Calu3 (cell line): ENCODE measurements at places on chromosomes 1 and 21.

DNA sequence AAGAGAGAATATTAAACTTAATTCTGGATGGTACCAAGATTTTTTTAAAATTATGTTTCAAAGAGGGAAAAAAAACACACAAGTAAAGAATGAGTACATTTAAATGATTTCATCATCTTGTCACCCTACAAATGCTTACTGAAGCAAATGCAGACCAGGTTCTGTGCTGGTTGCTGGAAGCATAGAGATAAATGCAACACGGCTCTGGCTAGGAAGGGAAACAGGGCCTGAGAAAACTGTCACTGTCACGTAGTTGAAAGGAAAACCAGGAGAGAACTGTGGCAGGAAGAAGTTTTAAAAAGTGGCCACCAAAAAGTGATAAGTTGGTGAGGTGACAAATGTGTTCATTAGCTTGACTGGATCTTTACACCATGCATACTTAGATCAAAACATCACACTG, 336.9 kb upstream of the NFIA start:
- no peak for DNase-seq

DNA sequence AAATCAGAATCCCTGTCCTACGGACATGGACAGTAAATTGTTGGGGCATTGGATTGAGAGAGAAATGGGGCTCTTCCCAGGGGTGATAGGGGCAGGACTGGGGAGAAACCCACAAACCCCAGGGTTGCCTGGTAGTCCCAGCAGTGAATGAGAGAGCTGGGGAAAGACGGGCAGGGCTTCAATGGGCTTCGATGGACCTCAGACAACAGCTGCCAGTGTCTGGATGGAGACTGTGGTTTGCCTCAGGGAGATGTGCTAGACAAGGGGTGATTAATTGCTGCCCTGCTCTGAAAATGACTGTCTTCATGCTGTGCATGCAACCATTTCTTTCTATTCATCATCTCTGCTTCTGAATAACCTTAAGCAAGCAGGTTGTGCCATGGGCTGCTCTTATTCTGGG, 7.4 kb downstream of the GPR25 start:
- DNase-seq, result no peak

GRCh38 chr1:222048094-222048595, 306.3 kb upstream of the DUSP10 start:
- DNase-seq, result no peak

GRCh38 chr21:38289705-38290485, 33.1 kb downstream of the KCNJ15 start:
- no peak for DNase-seq

GRCh38 chr1:29676496-29676895, 440.2 kb downstream of the PTPRU start:
- DNase-seq, result no peak

DNA sequence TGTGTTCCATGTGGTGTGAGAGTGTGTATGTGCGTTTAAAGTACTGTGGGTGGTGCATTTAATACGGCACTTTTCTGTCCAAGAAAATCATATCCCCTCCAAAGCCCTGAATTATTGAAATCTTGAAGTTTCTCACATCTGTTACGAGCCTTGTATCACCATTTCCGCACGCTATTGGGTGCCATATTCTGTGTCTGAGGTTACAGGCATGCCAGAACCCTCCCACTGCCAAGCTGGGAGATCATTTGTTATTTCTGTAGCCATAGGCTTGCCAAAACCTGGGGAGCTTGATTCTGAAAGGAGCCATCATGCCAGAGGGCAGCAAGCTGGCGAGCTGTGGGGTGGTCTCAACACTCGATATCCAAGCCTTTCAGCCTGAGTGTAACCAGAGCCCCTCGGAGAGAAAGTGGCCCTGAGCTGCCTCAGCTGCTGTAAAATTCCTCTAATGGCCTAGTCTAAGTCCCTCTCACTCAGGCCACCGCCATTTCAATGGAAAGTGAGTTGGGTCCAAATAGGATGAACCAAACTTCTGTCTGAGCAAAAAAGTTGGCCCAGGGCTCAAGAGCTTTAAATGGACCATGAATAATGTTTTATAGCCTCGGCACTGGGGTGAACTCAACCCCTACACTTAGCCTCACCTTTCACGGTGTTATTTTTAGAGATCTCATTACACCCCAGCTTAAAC, 298.4 kb upstream of the DUSP10 start:
- DNase-seq, result no peak

DNA sequence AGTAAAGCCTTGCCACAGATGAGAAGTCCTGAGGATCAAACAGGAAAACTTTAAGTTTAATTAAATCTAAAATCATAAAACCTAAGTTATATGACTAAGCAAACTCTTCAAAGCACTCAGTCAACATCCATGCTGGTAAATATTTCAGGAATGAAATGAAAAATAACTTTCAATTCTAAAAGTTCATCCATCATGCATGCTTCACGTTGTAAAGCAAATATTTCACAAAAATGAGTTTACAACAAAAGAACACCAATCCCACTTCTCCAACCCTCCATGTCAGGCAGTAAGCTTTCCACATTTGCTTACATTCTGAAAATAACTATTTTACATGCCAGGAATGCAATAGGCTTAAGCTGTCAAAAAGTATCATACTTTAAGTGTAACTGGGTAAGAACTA, 16.8 kb downstream of the APP start:
- DNase-seq, result no peak

- DNase-seq, result no peak
These were observed 4.2 kb upstream of the CCT8 start for GRCh38 chr21:29077651-29078090.

DNA sequence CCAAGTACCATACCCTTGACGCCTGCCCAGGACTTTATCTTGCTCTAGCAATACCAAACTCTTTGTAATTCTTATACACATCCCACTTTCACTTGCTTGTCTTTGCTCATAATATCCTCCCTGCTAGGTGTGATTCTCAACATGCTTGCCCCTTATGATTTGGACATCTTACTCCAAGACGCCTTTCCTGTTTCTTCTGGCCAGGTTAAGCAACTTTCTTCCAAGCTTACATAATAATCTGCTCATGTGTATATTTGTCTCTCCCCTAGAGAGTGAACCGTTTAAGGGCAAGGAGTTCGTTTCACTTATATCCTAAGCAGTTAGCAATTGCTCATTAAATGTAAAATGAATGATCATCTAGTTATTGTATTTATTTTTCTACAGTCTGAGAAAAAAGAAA, 21.8 kb downstream of the CRYZL1 start:
- no peak for DNase-seq

- no peak for DNase-seq
These were observed 37.3 kb downstream of the HUNK start for GRCh38 chr21:31910074-31910470.

DNA sequence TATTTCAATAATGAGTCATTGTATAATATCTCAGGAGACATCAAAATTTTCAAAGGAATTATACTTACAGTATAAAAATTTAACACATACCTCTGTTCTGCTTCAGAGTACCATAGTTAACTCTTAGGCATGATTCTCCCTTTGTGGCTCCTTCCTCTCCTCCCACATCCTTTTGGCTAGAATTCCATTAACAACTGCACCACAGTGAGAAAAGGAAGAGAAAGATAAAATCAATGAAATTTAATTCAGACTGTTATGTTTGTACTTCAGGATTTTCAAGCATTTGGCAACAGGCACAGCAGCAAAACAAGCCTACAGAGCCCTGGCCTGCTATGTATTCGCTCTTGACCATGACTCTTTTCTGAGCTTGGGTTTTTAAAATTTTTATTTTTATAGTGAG, 57.2 kb upstream of the SGIP1 start:
- DNase-seq, result no peak

- no peak for DNase-seq
These were observed 67.6 kb upstream of the ST6GALNAC5 start for GRCh38 chr1:76799700-76800099.

GRCh38 chr21:40372506-40372905, 474.5 kb downstream of the DSCAM start:
- no peak for DNase-seq

DNA sequence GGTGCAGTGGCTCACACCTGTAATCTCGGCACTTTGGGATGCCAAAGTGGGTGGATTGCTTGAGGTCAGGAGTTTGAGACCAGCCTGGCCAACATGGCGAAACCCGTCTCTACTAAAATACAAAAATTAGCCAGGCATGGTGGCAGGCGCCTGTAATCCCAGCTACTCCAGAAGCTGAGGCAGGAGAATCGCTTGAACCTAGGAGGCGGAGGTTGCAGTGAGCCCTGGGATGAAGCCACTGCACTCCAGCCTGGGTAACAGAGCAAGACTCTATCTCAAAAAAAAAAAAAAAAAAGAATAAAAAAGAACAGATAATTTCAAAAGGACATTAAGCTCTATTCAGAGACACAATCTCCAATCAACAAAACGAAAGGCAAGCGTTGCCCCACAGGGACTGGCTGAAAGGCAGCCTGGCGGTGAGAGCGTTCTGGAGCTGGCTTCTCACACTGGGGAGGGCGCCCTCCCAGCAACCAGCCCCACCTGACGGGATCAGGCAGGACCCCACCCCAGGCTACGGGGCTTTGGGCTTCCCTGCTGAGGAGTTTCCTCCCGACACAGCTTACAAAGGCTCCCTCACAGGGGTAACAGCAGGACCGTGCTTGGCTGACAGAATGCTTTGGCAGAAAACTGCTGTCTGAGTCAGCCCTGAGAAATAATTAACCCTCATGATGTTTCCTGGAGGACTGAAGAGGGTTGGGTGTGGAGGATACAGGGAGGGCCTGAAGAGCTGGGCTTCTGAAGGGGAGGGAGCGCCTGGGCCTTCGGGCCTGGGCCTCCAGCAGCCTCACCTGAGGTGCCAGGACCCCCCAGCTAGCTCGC, 31.1 kb upstream of the SRP9 start:
- peak; percentile 81 for DNase-seq

GRCh38 chr1:229027158-229027557, 243.8 kb upstream of the RAB4A start:
- no peak for DNase-seq

GRCh38 chr1:111976842-111977241, 12.6 kb downstream of the KCND3 start:
- no peak for DNase-seq

- peak; percentile 81 for DNase-seq
These were observed 14.8 kb downstream of the IL6R start for GRCh38 chr1:154419620-154420571.

DNA sequence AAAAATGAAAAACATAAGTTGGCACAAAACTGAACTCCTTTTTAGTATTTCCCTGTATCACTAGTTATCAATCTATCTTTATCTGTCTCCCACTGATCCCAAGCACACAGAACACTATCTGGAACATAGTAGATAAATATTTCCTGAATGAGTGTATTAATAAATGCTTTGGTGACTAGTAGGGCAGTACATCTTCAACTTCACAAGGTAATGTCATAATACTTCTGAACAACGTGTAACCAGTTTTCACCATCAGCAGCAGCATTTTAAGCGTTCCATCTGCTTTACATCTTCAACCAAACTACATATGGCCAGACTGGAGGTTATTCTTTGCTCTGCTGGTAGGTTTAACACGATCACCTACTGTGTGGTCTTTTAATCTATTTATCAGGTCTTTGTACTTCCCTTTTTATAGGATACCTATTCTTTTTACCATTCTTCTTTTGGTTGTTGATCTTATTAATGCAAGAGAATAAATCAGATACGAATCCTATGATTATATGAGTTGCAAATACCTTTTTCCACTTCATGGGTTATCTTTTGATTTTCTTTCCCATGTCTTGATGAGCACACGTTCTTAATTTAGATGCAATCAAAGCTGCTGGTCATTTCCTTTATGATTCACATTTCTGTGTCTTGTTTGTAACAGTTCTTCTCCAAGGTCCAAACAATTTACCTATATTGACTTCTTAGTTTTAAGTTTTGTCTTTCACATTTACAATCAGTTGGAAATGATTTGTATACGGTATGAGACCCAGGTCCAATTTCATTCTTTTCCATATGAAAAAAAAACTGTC, 16.3 kb downstream of the GPBP1L1 start:
- DNase-seq, result no peak

DNA sequence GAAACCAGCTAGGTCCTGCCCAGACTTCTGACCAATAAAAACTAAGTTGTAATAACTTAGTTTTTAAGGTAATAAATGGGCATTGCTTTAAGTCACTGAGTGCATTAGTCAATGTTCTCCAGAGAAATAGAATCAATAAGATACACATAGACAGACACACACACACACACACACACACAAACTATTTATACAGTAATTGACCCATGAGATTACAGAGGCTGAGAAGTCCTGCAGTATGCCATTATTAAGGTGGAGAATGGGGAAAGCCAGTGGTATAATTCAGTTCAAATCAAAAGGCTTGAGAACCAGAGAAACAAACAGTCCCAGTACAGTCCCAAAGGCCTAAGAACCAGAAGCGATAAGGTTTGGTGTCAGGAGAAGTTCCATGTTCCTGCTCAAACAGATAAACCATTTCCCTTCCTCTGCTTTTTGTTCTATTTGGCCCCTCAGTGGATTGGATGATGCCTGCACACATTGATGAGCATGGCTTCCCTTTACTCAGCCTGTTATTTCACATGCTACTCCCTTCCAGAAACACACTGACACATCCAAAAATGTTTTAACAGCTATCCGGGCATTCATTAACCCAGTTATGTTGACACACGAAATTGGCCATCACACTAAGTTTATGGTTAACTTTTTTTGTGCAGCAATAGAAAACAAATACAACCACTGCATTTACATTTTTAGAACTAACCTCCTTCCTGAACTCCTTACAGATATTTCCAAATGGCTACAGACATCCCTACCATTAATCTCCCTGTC, 828.2 kb upstream of the NCAM2 start:
- no peak for DNase-seq

GRCh38 chr1:113859478-113860175, 11.9 kb downstream of the PTPN22 start:
- no peak for DNase-seq

- DNase-seq, result no peak
These were observed 340.0 kb upstream of the DUSP10 start for GRCh38 chr1:222081859-222082258.

- no peak for DNase-seq
These were observed 338.0 kb downstream of the MATN1 start for GRCh38 chr1:30385246-30385995.

GRCh38 chr1:224801844-224802490, 127.5 kb upstream of the DNAH14 start:
- no peak for DNase-seq

- no peak for DNase-seq
These were observed 66.2 kb downstream of the PRDM16 start for GRCh38 chr1:3135073-3135702.

GRCh38 chr1:184947497-184948256, 26.6 kb downstream of the NIBAN1 start:
- DNase-seq, result no peak

- no peak for DNase-seq
These were observed 109.2 kb downstream of the FAM78B start for GRCh38 chr1:166057650-166058049.

DNA sequence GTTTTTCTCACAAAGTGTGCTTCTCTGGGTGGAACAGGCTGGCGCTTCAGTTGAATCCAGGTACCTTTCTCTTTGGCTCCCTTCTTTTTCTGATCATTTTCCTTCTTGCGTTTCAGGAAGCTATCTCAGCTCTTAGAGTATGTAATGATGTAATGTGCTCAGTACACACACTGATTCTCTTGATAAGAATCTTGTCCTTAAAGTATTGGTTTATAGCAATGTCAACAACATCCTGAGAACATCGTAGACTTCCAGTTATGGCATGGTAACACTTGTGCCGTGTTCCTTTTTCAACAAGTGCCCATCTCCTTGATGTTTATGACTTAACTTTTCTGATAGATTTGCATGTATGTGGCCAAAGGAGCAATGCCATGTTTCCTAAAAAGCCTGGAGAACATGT, 11.7 kb upstream of the ABCD3 start:
- DNase-seq, result no peak

- no peak for DNase-seq
These were observed 47.1 kb downstream of the MDM4 start for GRCh38 chr1:204563307-204563706.
